ENCODE measurements at places on chromosomes 2 and 18.

DNA sequence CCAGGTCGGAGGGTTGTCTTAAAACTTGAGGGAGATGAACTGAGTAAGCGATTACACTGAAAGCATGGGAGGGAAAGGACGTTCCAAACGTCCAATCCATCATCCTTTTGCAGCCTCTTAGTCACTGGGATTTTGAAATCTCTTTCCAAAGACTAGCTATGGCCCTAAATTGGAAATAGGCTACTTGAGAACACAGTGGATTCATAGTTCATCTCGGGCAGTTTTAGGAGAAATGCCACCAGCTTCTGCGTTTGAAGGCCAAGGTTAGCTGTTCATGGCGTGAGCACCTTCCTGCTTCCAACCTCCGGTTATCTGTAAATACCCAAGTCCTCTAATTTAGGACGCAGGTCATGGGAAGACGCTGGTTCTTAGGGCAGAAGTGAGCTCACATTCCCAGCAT is 821 bp upstream of the EML6 start:
- no peak for DNase-seq

DNA sequence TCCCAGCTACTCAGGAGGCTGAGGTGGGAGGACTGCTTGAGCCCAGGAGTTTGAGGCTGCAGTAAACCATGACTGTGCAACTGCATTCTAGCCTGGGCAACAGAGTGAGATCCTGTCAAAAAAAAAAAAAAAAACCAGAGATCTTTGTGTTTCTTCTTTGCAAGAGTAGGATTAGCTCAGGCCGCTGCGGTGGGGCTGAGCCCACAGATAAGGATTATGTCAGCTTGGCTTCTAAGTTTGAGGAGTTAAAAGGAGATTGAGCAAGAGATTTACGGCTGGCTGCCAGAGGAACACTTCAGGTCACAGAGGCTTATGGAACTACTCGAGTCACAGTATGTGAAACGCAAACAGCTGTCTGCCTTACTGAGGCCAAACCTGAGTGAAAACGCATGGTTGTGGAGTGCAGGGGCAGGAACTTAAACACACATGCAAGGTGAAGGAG is 146.7 kb upstream of the L3MBTL4 start:
- no peak for DNase-seq

DNA sequence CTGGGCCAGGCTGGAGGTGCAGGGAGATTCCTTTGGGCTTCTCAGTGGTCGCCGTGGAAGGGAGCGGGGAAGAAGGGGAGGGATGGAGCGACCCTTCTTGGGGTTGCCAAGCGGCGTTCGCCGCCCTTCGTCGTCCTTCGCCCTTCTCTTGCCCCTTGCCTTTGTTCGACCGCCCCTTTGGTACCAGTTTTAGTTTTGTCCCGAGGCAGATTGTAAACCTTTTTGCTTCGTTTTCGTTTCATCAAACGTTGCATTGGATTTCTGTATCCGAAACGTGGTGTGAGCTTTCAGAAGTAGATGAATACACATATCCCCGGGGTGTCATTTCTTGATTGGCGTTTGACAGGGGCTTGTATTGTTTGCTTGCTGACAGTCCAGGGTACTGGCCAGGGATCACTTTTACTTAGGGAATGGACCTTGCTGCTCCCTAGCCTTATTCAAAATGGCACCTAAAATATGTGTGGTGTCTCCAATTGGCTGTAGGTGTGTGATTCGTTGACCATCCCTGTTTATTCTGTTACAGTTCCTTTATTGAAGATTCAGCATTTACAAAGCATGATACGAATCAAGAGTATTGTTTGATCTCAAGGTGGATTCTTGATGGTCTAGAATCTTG is 788 bp downstream of the USP14 start:
- no peak for DNase-seq

GRCh38 chr2:104472076-104472475 is 381.8 kb upstream of the POU3F3 start:
- DNase-seq = no peak

DNA sequence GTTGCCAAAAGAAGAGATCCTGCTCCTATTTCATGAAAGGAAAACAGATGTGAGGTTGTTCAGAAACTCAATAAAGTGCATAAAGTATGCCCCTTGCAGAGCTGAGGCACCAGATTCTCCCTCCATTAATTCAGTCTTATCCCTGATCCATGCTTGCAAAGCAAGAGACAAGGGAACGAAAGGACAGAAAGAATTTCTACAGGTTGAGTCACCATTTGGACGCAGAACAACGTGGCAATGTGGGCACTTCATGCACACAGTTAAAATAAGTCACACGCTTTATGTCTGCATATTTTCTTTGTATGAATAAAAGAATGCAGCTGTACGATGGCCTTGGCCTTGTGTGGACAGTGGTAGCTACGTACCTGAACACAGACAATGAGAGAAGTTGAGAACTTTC is 321.7 kb upstream of the REV1 start:
- no peak for DNase-seq

All from NCI-H2029 treated with DMSO at 0.1 percent for 48 hours (cell line).